ENCODE measurements at places on chromosomes 13 and 19.

DNA sequence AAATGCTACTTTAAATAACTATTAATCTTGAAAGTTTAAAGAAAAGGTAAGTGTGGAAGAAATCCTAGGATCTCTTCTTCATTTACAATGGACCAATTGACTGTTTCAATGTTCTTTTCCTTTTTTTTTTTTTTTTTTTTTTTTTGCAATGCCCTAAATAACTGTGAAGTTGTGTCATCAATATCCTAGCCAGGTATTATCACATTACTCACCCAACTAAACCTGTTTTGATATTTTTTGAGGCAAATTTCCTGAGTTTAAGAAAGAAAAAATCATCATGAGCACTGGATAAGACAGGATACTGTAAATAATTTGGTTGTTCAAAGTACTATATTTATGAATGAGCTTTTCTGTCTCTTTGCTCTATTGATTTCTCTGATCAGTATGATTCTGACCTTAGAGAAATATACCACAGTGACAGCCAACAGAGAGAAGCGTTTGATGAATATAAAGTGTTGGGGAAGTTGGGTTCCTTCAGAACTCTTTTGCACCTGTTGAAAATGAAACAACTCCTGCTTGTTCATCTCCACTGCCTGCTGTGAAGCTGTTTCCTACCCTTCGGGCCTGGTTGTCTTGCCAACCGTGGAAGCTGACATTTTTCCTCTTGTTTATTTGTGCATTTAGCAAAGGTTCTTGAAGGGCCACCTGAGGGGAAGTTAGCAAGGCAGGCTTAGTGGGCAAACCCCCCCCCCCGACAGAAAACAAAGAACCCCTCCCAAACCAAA lies 1220.5 kb upstream of the SLC10A2 start:
- no peak for DNase-seq

DNA sequence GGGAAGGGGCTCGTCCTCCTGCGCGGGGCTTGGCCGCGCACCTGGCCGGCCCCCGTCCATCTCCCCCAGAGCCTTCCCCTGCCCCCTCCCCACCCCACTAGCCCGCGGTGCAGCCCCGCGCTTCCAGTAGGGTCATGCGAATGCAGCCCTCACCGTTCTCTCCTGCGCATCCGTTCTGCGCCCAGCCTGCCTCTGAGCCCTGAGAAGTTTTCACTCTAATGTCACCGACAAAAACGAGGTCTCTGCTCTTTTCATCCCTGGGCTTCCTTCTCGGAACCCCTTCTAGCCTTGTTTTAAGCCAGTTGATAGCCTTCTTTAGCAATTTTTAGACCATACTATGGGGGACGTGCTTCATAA lies 97.4 kb downstream of the ATP8A2 start:
- DNase-seq: no peak

- DNase-seq: no peak
Observed at GRCh38 chr19:49470615-49470978, 3.4 kb upstream of the FLT3LG start.

DNA sequence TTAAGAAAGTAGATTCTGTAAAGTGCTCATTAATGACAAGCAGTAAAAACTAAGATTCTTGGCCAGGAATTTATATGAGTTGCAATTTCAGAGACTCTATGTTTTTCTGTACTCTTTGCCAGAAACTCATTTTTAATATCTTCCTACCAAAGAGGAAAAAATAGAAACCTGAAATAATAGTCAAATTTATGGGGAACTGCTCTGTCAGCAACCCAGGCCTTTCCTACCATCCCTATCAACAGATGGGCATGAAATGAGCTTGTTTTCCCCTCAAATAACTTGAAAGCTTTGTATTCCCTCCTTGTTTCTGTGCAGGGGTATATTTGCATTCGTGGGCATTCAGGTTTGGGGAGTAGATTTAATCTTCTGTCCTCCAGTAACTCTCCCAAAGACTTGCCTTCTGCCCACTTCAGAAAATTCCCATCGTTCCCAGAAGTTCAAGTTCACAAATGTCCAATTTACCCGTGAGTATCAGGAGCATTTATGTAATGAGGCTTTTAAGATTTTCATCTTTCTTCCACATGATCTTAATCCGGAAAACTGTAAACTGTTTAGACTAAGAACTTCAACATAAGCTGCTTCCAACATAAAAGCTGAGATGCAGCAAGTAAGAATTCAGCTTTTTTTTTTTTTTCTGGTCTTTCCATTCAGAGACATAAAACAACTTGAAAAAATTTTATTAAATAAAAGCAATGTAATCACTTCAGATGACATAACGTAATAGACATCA lies 363.1 kb downstream of the EFNB2 start:
- DNase-seq: no peak

GRCh38 chr19:39405958-39406655 lies 540 bp upstream of the ZFP36 start:
- no peak for DNase-seq

- DNase-seq: peak; percentile 83
Observed at GRCh38 chr13:47146136-47146535, 249.3 kb upstream of the HTR2A start.

- no peak for DNase-seq
Observed at GRCh38 chr19:49368711-49369358, 5.2 kb downstream of the DKKL1 start.

DNA sequence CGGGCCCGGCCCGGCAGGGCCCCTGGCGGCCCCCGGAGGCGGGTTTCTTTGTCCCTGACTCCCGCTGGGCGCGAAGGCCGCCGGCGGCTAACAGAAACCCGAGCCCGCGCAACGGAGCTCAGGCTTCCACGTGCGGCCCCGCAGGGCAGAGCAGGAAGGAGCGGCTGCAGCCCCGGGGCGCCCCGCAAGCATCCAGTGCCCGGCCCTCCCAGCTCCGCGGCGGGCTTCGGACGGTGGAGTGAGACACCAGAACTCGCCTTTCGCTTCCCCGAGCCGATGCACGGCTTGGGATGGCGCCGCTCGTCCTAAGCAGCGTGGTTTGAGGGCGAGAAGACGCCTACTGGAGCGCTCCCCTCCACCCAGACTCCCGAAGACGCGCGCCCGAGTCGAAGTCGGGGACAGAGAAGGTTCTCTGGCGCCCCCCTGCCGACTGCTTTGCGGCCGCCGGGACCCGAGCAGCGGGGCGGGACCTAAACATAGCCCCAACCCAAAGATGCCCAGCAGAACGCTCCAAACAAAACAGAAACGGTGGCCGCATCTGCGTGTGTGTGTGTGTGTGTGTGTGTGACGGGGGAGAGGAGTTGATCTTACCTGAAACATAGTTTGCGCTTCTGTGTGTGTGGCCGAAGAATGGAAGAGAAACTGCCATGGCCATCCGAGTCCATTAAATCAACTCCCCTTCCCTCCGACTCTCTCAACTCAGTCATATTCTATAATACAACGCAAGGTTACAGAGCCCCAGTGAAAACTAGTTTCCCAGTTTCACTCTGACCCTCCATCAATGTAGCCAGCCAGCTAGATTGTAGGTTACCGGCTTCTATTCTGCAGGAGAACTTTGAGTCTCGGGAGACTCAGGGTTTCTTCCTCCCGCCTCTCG lies 629 bp upstream of the FGF9 start:
- DNase-seq: peak; percentile 61

GRCh38 chr19:45152504-45153338 lies 8.1 kb downstream of the NKPD1 start:
- DNase-seq: peak; percentile 54

- DNase-seq: peak; percentile 90
Observed at GRCh38 chr19:45632468-45633196, 6.6 kb downstream of the EML2 start.

- DNase-seq: no peak
Observed at GRCh38 chr13:98200211-98200878, 23.3 kb upstream of the RNF113B start.

DNA sequence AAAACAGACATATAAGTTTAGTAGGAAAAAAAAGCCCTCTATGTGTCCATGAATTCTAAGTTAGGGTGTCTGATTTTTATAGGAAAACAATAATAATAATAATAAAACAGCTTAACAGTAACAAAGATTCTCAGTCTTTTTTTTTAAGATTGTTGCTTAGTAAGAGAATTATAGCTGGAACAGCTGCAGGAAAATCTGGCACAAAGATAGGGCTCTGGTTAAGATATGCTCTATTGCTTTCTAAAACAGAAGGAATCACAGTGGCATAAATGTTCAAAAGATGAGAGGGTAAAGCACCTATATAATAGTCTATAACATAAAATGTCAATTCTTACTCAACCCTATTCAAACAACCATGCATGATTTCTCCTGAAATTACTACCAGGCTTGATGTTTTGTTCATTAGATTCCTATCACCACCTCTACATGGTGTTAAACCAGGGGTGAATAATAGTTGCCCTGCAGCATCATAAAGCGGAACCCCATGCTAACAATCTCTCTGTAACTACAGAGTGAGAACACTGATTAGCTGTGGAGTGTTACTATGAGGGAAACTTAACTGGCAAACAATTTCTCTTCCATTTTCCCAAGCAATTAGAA lies 541.4 kb upstream of the MIR17HG start:
- DNase-seq: no peak

DNA sequence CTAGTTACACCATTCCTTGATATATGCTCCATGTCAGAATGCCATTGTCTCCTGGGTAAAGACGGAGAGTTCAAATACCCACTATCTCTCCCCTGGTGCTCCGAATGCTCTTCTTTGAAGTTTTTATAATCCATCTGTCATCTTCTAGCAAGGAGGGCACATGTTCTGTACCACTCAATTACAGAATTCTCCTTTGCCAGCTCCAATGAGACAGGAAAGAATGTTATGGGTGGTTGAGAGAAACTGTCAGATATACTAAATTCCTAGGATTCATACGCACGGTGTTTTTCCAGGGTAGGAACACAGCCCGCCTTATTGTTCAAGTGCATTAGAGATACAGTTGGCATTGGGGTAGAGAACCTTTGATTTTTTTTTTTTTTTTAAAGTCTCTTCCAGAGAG lies 118.0 kb upstream of the ZNF536 start:
- no peak for DNase-seq

Data from fibroblast of lung (primary cell).